ENCODE measurements at places on chromosomes 3 and 15.

- no peak for DNase-seq
These were observed 583 bp downstream of the EAF1 start for GRCh38 chr3:15427981-15428380.

- DNase-seq = no peak
These were observed 41.0 kb downstream of the EPHB3 start for GRCh38 chr3:184602372-184603150.

- peak; percentile 89 for DNase-seq
These were observed 611 bp upstream of the LINGO1 start for GRCh38 chr15:77633134-77633912.

DNA sequence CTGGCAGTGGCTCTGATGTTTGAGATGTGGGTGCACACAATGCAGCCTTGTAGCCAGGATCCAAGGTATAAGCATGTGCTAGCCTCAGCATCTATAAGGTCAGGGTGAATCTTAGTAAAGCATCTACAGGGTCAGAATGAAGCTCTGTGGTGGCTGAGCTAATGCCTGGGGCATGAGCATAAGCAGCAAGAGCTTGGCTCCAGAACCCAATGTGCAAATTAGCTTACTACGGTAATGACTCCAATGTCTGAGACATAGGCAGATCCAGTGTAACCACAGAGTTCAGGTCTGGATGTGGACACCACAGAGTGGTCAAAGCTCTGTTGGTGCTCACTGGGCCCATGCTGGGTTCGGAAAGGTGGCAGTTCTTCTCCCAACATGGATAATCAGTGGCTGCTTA, 304.5 kb upstream of the NECTIN3 start:
- DNase-seq = no peak

DNA sequence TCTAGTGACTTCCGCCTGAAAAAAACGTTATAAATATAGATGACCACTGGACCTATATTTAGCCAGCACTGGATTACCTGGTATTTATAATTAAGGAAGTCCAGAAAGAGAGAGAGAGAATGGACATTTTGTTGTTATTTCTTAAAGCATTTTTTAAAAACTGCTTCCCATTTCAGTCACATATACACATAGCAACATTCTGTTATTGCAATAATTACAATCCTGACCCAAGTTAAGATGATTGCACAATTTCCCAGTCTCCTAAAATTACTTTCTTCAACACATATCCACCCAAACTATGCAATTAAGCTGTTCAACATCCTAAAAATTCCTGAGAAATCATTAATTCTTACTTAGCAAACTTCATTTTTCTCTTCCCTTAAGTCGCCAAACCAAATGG, 37.7 kb downstream of the PCSK6 start:
- no peak for DNase-seq

DNA sequence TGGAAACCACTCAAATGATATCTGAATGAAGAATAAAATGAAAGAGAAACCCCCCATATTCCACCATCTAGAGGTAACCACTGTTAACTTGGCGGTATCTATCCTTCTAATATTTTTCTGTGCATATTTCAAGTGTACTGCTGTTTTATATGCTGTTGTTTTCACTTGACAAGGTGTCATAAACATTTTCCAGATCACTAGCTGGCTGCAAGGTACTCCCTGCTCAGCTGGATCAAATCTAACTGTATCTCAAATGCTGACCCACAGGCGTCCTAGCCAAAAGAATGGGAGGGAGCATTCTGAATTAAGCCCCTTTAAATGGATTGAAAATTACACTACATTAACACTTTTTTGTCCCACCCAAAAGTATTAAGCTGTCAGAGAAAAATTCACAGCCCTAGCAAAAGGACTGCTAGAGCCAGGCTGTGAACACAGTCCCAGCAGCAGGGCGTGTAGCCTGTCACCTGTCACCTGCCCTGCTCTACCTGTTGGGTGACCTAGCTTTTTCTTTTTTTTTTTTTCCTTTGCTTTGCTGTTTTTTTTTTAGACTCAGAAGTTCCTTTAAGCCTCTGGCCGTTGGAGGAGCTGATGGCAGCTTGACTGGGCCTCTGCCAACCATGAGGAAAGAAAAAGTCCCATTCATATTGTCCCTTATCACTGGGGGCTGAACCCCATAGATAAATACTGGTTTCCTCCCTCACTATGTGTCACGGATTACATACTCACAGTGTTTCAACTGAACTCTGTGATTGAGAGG, 93.7 kb upstream of the TSC22D2 start:
- no peak for DNase-seq

DNA sequence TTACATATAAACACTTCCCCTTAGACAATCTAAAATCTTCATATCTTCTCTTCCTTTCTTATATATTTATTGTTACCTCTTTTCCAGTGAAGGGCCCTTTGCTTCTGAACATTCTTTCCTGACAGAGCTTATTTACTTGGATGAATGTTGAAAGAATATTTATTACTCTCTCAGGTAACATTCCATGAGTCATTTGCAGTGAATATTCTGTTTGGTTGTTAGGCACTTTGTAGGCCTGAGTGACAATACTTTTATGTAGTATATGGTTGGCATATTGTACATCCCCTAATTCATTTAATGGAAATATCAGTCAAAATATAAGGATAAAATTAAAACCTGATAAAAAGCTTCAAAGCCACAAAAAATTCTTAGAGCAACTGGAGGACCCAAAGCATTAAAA, 260.9 kb upstream of the KCNMB2 start:
- DNase-seq = no peak

GRCh38 chr3:32089476-32089875, 16.9 kb upstream of the GPD1L start:
- DNase-seq = no peak

- no peak for DNase-seq
These were observed 15.0 kb upstream of the THBS1 start for GRCh38 chr15:39565851-39566250.

DNA sequence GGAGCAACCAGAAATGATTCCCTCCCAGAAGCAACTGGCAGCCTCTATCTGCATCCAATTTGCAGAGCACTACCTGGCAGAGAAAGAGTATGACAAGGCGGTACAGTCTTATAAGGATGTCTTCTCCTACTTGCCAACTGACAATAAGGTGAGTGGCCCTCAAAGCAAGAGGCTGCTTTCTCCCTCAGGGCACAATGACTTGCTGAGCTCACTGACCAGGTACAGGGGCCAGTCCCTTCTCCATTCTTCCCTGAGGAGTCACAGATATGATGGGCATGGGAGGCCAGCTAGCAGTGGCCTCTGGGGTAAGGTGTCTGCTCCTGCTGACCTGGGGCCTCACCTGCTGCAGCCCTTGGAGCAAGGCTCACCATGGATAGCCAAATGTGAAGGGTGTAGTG, 20.3 kb downstream of the CSRNP1 start:
- no peak for DNase-seq

DNA sequence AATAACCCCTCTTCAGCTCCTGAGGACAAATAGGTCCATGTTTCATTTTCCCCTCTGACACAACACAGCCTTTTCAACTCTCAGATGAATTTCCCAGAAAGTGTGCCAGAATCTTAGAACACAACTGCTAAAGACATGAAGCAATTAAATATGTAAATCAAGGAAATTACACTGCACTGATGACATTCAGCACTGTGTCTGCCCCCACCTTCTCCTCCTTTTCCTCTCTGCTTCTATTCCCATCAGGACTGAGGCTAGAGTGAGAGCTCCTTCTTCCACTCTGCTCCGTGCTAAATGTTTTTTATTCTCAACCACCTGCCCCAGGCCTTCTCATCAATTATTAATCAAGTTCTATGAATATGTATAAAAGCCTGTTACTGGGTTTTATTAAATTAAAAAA, 596.1 kb downstream of the TUSC7 start:
- DNase-seq = no peak

DNA sequence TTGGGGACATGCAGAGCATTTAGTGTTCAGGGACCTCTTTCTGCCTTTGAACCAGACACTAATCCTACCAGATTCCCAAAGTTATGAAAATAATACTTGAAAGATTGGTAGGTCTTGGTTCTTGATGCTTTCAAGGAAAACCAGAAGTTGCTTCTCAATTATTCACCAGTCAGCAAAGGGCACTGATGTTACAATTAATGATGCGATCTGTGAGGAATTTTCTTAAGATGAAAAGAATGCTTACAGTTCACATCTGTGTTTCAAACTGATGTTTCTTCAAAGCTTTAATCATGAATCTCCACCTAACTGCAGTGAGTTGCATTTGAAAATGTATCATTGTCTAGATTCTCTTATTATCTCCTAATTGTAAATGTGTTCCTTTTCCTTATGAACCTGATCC, 161.0 kb downstream of the NAALADL2 start:
- DNase-seq = no peak

- peak; percentile 45 for DNase-seq
These were observed 516.1 kb downstream of the MECOM start for GRCh38 chr3:169147238-169148008.

DNA sequence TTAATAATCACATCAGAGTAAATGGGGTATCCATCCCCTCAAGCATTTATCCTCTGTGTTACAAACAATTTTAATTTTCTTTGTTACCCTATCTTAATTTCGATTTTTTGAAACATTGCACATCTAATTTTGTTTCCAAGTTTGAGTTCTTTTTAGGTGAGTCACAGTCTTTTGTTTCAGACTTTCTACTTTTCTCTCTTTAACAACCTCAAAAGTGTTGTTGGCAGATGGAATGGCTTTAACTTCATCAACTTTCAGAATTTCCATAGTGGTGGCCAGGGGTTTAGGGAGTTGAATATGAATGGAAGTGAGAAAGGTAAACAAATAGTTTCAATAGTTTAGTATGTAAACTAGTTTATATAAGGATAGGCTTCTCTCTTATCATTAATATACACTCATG, 223.0 kb upstream of the MLF1 start:
- DNase-seq = no peak

DNA sequence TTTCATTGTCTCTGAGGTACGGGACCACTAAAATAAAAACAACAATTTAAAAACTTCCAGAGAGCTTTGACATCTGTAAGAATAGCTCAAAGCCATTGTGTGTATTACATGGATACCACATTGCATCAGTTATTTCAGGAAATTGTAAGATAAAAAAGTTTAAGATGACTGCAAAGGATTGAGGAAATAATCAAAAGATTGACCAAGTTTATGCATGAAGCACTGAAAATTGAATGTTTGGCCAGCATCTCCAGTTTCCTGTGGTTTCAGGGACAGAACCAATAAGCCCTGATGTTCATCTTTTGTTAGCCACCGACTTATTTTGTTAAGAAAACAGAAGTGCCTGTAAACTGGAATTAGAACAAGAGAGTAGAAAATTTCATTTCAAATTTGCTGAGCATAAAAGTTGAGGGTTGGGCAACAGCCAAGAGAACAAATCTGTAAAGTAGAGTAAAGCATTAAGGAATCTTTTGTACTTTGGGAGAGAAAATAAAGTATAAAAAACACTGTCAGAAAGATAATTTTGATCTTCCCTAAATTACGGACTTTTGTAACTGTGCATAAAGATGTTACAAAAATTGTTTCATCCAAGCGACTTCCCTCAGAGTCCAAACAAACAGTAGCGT, 211.5 kb upstream of the P2RY1 start:
- no peak for DNase-seq

- DNase-seq = no peak
These were observed 39.5 kb downstream of the MECOM start for GRCh38 chr3:169623971-169624370.

- DNase-seq = no peak
These were observed 7.1 kb downstream of the ALG3 start for GRCh38 chr3:184241447-184242296.

- peak; percentile 23 for DNase-seq
These were observed 8.1 kb downstream of the CAV3 start for GRCh38 chr3:8741581-8742261.
